Fibroblast of the aortic adventitia (primary cell): ENCODE measurements at places on chromosomes 7 and 10. TPM values are rescaled to one million over a fixed set of nuclear protein-coding genes. Genes with fewer than 3 reads are reported as not detected.

DNA sequence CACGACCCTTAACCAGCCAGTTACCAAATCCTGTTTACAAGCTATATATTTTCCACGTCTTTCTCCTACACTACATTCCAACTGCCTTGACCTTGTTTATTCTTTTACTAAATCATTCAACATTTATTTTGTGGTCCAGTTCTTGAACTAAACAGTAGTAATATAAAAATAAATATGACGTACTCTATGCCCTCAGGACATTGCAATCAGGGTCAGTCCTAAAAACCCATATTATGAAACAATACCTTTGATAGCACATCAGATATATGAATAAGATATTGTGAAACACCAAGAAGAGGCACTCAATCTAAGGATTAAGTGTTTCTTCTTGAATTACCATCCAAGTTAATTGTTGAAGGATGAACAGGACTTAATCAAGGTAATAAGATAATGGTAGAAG is 52.5 kb upstream of the WNT16 start:
- DNase-seq: no peak

DNA sequence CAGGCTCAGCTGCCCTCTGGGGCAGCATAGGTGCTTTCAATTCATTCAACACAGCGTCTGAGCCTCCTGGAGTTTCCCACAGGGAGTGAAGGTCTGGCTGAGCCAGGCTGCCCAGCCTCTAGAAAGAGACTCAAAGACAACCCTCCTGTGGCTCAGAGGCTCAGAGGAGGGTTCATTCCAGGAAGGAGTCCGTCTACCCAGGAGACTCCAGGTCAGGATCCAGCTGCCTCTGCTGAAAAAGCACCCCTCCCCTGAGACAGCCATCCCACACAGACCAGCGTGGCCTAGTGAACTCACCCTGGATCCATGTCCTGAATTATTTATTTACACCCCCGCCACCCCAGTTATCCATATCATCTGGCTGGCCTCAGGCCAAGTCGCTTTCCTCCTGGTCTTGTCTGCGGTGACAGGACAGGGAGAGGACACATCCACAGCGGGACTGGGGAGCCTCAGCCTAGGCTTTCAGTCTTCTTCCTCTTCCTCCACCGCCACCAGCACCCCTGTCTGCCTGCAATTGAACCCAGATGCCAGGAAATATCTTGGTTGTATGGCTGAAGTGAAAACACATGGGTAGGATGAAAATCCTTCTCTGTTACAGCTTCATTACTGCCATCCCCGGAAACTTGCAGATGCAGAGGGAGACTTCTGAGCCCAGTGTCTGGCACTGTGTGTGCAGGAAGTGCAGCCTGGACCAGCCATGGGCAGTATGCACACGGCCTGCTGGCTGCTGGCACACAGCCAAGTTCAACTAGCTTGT is 44.0 kb upstream of the COL13A1 start:
- DNase-seq: peak; percentile 43

GRCh38 chr10:99834410-99834809 is 52.0 kb downstream of the ABCC2 start:
- DNase-seq: peak; percentile 45

The FAM237B gene
- not detected in 2 replicates for total RNA-seq

DNA sequence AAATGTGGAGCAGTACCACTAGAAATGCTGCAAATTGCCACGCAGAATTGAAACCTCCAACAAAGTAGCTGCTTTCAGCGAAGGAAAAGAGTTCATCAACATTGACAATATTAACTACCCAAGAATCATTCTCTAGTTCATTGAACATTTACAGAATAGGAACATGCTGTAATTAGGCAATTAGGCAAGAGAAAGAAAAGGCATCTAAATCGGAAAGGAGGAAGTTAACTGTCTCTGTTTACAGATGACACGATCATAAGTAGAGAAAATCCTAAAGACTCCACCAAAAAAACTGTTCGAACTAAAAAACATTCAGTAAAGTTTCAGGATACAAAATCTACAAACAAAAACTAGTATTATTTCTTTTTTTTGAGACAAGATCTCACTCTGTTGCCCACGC is 8.9 kb upstream of the PKD1L1 start:
- no peak for DNase-seq

GRCh38 chr10:118220346-118220850 is 121.7 kb downstream of the FAM204A start:
- DNase-seq: no peak

DNA sequence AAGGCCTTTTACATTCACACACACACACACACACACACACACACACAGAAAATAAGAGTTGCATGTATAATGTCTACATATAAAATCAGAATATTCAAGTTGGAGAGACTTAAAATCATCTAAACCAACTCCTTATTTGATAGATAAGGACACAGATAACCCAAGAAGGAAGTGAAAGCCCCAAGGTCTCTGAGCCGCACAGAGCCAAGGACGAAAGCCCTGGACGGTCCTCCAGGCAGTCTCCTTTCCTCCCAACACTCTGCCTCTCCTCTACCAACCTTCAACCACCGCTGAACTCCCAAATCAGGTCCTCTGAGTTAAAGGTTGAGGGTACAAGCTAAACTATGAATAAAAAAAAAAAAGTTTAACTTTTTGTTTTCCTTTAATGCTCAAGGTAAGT is 28.2 kb downstream of the UBE2H start:
- DNase-seq: no peak

- DNase-seq: no peak
Measured at GRCh38 chr7:29809533-29810155, 3.3 kb downstream of the WIPF3 start.

DNA sequence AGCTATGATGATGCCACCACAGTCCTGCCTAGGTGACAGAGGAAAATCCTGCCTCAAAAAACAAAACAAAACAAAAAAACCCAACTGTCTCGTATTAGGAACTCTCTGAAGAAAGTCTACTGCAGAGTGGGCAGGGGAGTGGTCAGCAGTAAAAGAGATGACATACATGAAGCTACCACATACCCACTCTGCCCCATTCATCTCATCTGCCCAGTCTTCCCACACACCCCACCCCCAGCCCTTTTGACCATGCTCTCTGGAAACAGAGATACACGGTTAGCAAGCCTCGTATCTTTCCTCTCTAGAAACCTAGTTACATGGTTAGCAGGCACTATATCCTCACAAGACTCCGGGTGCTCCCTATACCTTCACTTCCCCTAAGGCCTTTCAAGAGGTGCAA is 8.3 kb downstream of the SLC37A3 start:
- no peak for DNase-seq

GRCh38 chr7:11185179-11185815 is 211.6 kb downstream of the PHF14 start:
- no peak for DNase-seq

GRCh38 chr7:98049034-98049433 is 57.6 kb upstream of the LMTK2 start:
- no peak for DNase-seq

- no peak for DNase-seq
Measured at GRCh38 chr7:137423321-137423720, 79.8 kb upstream of the PTN start.

DNA sequence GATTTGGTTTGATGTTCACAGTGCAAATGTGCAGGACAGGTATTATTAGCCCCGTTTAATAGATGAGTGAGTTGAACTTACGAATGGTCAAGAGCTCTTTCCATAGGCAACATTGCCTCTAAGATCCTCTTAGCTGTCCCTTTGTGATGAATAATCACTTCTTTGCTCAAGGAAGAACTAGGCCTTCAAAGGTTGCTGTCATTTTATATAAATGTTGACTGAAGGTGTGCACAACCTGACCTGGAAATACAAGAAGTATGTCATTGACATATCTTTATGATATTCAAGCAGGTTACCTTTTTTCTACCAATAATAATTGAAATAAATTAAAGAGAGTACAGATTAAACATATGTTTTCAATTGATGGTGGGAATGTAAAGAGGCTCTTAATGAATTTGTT is 48.5 kb upstream of the GLCCI1 start:
- no peak for DNase-seq

GRCh38 chr10:35464825-35465456 is 128.6 kb downstream of the CCNY start:
- peak; percentile 55 for DNase-seq

GRCh38 chr7:100155553-100156317 is 2.8 kb downstream of the TRAPPC14 start:
- DNase-seq: no peak

- no peak for DNase-seq
Measured at GRCh38 chr7:4233146-4233545, 448.9 kb upstream of the FOXK1 start.

DNA sequence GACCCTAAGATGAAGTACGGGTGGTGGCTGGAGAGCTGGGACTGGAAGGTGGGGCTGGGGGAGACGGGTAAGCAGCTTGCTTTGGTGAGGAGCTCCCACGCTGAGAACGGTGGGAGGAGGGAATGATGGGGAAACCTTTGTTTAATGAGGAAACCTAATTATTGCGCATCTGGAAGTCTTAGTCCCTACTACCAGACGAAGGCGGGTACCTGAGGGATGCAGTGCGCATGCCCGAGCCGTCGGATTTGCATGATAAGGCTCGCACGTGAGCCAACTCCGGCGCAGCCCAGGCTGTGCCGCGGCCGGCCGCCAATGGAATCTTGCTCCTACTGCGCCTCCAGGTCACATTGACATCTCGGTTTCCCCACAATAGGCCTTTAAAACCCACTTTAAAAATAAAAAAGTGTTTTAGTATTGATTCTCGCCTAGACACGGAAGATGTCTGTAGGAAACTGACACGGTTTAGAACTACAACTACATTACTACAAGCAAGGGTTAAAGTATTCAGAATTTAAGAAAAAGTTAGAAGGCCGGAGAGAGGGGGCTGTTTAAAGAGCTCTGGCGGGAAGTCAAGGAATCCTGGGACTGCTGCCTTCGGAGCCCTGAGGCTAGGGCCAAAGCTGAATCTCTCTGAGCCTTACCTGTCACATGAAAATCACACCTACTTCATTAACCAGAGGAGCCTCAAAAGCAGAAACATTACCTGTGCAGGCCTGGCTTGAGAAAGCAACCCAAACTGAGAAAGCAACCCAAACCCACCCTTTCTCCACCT is 12.1 kb upstream of the DLX6 start:
- DNase-seq: no peak

The HOXA9 gene
- total RNA-seq: not detected in 2 replicates

DNA sequence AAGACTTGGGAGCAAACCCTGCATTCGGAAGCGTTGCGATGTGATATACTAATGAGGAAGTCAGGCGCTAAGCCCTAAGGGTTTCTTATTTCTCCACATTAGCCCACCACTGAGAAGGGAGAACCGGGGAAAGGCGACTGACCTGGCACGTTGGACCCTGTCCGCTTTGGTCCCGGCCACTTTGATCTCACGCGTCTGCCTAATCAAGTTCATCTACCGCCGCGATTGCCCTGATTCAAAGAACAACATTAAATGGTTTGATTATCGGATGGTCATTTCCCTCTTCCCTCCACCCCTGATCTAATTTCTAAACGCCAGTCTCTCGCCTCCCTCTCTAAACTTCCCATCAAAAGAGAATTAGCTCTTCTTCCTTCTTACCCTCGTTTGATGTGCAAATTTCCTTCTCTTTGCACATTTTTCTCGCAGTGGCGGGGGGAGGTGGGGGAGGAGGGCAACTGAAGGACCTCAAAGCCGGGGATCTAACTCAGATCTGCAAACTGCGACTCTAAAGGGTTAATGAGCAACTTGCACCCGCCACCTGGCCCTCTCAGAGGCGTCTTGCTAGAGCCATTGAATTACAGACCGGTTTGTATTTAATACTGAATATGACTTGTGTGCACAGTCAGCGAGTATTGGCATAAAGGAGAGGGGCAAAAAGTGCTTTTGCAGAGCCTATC is 687 bp upstream of the DKK1 start:
- peak; percentile 8 for DNase-seq

The BET1 gene
- 48.3 and 60.8 TPM in 2 replicates for total RNA-seq

GRCh38 chr7:44769776-44770294 is 21.2 kb downstream of the ZMIZ2 start:
- DNase-seq: peak; percentile 73

The VSTM2A gene
- not detected in 2 replicates for total RNA-seq

- no peak for DNase-seq
Measured at GRCh38 chr10:7593063-7593462, 73.7 kb downstream of the ITIH5 start.

The CTAGE15 gene
- total RNA-seq: 0.25 TPM in 1 of 2 replicates, not detected in the other

- no peak for DNase-seq
Measured at GRCh38 chr7:44058759-44059218, 6.6 kb downstream of the PGAM2 start.

- DNase-seq: peak; percentile 44
Measured at GRCh38 chr7:24827589-24827988, 70.3 kb upstream of the GSDME start.

The VAX1 gene
- not detected in 2 replicates for total RNA-seq

DNA sequence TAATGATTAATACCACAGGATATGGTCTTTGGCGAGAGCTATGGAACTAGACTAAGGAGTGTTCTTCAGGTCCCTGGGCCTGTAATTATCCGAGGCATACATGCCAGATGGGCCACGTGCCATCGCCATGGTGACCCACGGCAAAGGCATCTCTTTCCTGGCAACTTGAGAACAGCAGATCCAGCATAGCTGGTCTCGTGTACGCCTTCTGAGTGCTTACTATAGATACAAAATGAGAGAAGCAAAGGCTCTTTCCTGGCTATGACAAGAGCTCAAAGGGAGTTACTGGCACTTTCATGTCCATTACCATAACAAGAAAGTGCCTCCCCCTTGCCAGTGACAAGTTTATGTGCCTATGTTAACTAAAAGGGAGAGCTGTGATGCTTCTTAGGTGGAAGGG is 26.0 kb upstream of the GLI3 start:
- DNase-seq: peak; percentile 49

DNA sequence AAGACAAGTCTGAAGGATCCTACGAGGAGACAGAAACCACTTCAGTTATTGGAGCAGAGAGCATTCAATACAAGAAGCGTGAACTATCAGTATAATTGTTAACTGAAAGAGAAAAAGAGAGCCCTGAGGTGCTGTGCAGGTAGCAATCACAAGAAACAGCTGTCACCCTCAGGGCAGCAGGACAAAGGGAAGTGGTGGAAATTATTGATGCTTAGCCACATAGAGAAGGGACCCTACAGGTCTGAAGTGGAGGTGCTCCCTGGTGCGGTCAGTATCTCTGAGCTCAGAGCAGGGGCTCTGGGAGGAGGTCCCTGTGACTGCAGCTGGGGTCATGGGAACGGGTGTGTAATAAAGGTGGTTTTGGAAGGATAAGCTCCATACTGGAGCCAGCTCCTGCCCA is 97.8 kb upstream of the KLF6 start:
- no peak for DNase-seq

The SRGN gene
- 65.8 and 127 TPM in 2 replicates for total RNA-seq

- DNase-seq: no peak
Measured at GRCh38 chr10:5385224-5385623, 19.4 kb downstream of the TUBAL3 start.

- DNase-seq: peak; percentile 19
Measured at GRCh38 chr10:132984801-132985545, 42.6 kb upstream of the CFAP46 start.

The USP54 gene
- total RNA-seq: 10.4 and 14.8 TPM in 2 replicates

The AQP1 gene
- total RNA-seq: 2.8 and 4.5 TPM in 2 replicates

DNA sequence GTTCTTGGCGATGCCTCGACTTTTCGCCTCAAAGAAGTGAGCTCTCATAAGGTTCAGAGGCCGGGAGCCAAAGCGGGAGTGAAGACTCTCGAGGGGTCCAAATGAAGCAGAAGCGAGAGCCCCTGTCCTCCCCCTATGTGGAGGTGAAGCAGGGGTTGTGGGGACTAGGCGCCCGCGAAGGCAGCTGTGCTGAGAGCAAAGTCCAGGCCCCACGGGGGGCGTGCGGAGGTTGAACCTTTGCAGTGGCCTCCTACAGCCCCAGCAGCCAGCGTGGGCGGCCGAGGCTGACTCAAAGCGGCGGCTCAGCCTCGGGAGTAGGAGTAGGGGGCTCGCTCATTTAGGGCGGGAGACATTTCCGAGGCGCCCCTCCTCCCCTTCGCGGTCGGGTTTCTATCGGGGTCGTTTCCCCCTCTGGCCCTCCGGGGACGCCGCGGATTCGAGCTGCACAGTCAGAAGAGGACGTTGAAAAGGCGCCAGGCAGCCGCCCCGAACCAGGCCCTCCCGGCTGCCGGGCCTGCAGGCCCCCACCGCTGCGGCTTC is 553 bp upstream of the ADD3 start:
- no peak for DNase-seq
